ENCODE measurements at places on chromosomes 3 and 15.

DNA sequence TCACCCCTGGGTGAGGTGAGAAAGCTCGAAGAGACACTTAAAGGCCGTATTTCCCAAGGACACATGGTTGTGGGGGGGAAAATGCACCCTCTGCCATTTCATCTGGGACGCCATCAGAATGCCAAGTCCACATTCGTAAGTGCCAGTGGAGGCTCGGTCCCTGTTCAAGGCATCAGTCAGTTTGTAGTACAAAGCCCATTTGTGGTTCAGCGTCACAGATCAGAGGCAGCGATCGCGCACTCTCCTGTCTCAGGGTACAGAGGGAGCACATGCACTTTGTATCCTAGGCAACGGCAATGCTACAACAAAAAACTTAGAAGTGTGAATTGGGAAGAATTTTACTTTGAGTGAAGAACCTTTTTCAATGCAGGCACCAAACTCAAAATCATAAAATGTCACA, 27.2 kb downstream of the SEMA6D start:
- DNase-seq, result no peak

- no peak for DNase-seq
These were observed 361.4 kb downstream of the CHL1 start for GRCh38 chr3:557972-558371.

GRCh38 chr3:194928831-194929577, 243.3 kb downstream of the FAM43A start:
- no peak for DNase-seq

- DNase-seq, result no peak
These were observed 57.5 kb upstream of the GSK3B start for GRCh38 chr3:120151791-120152190.

DNA sequence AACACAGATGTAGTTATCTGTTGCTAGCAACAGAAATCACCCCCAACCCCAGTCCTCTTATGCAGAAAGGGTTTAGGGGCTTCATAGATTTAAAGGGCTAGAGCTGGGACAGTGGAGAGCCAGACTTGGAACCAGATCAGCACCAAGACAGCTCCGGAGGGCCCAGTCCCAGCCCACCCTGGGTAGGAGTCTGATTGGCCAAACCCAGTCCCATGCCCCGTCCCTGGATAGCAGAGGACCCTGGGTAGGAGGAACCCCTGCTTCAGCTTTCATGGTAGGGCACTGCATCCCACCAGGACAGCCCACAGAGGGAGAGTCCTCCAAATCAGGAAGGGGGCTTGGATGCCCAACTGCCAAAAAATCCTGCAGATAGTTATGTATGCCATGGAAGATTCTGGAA, 103.0 kb downstream of the CORO2B start:
- DNase-seq, result no peak

DNA sequence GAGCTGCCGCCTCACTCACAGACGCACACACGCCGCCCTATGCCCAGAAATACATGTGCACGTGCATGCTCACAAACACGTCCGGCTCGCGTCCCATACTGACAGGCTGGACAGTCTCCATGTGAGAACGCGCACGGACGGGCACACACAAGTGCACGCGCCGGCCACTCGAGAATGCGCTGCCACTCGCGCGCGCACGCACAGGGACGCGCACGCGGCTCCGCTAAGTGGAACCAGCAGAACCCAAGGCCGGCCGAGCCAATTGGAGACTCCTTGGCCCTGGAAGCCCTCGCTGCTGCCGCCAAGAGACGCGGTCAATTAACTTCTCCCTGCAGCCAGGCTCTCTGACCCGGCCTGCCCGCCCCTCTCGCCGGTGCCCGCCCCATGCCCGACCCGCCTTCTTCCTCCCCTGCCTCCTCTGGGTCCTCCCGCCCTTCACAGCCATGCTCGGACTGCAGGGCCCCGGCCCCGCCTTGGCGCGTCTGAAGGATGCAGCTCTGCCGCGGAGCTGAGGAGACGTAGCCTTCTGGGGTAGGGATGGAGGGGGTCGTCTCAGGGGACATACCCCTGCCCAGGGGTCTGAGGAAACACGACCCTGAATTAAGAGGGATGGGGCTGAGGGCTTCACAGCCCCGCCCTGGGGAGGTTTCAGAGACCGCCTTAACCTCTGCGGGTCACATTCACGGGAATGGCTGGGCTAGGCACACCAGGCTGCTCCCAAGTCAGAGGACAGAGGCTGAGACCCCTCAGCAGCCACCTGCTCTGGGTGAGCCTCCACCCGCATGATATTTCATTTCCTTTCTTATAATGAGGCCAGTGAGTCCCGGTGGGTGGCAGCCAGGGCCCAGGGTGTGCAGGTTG, 15.0 kb downstream of the PTH1R start:
- no peak for DNase-seq

DNA sequence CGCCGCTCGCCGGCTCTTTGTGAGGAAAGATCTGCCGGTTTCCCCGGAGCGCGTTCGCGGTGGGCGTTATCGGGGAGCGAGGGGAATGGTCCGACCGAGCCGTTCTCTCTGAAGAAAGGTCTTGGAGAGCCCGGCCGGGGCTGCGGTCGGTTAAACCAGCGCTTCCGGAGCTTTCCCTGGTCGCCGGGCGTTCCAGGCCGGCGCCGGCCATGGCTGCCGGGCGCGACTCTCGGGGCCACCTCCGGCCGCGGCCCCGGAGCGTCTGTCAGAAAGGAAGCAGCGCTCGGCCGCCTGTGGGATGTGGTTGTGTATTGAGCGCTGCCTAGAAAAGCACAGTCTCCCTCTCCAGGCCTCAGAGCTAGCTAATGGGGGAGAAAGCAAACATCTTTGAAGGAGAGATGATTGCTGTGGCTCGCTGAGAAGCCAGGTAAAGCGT, 731 bp downstream of the FYTTD1 start:
- no peak for DNase-seq

DNA sequence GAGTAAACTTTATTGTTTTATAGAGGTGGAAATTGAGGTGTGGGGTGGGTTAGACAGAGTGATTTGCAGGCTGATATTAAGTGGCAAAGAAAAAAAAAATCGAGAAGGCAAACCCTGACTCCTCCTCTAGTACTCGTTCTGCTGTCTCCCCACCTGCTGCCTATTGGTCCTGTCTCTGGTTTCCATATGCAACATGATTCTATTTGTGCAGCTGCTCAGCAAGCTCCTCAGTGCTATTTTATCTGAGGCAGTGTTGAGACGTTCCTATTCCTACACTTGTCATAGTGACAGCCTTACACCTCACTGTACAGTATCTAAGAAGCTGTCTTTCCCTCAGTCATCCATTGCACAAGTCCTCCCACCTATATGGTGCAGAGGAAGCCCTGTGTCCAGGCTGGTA, 45.1 kb downstream of the RSL24D1 start:
- no peak for DNase-seq

- DNase-seq, result no peak
These were observed 98.3 kb upstream of the ZBTB20 start for GRCh38 chr3:115245438-115245837.

DNA sequence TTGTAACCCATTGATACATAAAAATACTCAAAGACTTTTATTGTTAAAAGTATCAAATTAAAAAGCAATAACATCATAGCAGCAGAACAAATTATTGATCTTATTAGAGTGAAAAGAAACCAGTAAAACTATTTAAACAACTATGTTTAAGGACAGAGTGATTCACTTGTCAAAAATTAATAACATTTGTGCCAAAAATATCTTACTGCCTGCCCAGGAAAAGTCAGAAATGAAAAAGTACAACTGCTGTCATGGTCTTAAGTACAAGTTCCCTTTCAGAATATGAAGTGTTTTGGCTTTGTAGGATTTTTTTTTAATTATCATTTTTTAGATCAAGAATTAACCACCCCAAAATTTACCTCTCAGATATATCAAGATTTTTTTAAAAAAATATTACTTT, 3.4 kb downstream of the IFT57 start:
- DNase-seq, result no peak

DNA sequence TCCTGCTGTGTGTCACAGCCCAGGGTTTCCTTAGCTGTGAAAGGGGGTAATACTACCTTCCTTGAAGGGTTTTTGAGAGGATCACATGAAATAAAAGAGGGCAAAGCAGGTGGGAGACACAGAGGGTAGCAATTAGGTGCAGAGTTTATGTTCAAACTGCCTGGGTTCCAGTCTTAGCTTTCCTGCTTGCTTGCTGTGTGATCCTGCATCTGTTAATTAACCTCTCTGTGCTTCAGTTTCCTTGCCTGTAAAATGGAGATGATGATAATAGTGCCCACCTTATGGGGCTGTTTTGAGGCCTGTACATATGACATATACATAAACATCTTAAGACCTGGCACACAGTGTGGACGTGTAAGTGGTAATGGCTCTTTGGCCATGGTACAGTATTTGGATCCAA, 35.0 kb downstream of the SPSB4 start:
- DNase-seq, result no peak

DNA sequence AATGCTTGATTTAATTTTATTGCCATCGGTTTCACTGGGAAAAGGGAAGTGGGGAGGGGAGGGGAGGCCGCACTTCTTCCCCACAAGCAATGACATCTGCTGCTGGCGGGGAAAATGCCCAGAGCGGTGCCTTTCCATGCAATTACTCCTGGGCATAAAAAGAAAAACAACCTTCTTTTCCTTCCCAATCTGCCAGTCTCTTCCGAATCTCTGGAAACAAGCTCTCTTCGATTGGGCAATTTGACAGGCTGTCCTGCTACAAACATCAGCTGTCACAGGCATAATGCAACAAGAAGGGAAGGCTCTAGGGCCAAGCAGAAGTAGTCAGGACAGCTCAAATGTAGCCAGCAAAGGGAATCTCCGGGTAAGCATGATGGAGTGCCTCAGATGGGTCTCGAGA, 93.4 kb upstream of the STRIT1 start:
- no peak for DNase-seq

GRCh38 chr15:41989573-41990242, 17.4 kb upstream of the EHD4 start:
- DNase-seq, result peak; percentile 62

DNA sequence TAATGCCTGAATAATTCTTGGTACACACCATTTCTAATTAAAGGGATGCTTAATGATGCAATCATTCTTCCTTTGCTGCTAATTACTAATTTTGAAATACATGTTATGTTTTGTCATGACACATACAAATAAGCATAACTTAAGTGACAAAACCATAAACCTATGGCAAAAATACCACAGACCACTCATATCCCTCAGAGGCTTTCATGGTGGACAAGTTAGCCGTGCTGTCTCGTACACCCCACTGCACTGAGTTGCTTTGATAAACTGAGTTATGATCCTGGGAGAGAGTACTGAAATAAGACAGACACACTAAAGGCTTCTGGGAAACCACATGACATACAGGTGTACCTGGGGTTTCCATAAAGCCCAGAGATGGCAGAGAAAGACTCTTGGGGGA, 913.8 kb downstream of the FHIT start:
- DNase-seq, result no peak

DNA sequence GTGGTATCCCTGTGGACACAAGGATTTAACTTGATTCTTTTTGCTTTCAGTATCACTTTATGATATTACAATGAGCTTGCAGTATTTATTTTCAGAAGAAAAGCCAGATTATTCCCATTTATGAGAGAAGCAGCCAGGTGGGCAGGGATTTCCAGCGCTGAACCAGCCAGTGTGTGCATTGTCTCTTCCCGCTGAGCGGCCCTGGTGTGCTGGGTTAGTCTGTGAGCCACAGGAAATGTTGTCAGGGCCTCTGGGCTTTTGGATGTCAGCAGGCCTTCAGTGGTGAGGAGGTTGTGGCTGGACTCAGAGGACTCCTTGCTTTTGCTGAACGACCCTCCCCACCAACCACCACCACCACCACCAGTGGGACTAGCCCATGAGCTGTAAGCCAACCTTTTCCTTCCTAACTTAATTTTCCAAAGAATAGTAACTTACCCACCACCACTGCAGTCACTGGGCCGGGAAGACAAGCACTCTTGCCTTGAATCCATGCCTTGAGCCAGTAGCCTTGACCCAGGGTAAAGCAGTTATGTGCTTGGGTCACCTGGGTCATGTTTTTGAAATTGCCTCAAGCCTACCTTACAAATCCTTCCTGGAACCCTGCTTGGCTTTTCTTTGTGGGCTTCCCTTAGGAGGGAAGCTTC, 33.1 kb downstream of the FLNB start:
- DNase-seq, result no peak

- no peak for DNase-seq
These were observed 10.0 kb upstream of the MBNL1 start for GRCh38 chr3:152258448-152259393.

GRCh38 chr3:32316976-32317375, 74.7 kb upstream of the CMTM7 start:
- DNase-seq, result no peak

GRCh38 chr15:43105077-43105736, 631 bp downstream of the UBR1 start:
- no peak for DNase-seq

- DNase-seq, result no peak
These were observed 16.7 kb downstream of the DCBLD2 start for GRCh38 chr3:98884675-98885371.

DNA sequence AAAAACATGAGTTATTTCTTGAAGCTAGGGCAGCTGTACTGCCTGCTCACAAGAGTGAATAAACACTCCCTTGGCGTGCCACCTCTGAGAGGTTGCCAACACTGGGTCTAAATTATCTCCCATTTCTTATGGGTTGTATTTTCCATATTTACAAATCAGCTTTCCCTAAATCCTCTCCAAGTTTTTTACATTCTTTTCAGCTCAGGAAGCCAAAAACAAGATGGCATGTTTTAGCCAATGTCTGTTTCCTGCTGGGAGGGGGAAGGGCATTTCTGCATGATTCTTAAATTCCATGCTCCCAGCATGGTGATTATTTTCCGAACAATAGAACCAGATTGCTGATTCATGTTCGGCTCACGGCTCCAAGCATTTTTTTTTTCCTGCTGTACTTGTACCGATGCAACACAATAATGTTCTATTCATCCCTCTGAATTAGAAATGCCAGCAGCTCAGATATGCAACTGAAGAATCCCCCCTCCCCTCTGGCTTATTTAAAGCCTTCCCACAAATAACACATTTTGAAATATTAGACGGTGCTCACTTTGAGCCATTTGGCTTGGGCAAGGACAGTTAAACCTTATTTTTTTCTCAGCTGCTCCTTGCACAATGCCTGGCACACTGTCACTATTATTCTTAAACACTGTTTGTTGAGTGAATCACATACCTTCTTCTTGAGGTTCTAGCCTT, 252.5 kb downstream of the THRB start:
- DNase-seq, result no peak

- no peak for DNase-seq
These were observed 191.4 kb downstream of the LRTM1 start for GRCh38 chr3:54736459-54736858.

GRCh38 chr3:168981396-168981795, 682.1 kb downstream of the MECOM start:
- DNase-seq, result no peak

- DNase-seq, result peak; percentile 27
These were observed 897 bp upstream of the TLE3 start for GRCh38 chr15:70098461-70099166.
